ENCODE measurements at places on chromosomes 5 and 9.

GRCh38 chr5:133298447-133298846 lies 246.6 kb downstream of the HSPA4 start:
- no peak for DNase-seq

DNA sequence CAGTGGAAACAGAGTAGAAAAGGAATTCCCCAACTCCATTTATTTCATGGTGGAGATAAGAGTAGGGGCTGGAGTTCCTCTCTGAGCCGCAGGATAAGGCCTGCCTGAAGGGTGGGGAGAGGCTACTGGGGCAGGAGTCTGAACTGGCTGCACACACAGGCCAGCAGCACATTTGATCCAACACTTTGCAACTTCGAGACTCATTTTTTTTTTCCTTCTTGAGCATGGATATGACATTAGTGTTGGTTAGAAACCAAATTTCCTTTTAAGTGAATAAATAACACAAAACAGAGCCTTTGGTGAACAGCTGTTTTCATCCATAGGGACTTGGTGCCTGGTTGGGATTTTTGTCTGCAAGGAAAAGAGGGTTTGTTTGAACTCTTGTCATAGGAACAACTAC lies 76.6 kb downstream of the RALGPS1 start:
- no peak for DNase-seq

GRCh38 chr5:72145348-72145747 lies 38.1 kb downstream of the MAP1B start:
- DNase-seq: no peak

- no peak for DNase-seq
These were observed 163.5 kb upstream of the ADRA1B start for GRCh38 chr5:159752622-159753275.

DNA sequence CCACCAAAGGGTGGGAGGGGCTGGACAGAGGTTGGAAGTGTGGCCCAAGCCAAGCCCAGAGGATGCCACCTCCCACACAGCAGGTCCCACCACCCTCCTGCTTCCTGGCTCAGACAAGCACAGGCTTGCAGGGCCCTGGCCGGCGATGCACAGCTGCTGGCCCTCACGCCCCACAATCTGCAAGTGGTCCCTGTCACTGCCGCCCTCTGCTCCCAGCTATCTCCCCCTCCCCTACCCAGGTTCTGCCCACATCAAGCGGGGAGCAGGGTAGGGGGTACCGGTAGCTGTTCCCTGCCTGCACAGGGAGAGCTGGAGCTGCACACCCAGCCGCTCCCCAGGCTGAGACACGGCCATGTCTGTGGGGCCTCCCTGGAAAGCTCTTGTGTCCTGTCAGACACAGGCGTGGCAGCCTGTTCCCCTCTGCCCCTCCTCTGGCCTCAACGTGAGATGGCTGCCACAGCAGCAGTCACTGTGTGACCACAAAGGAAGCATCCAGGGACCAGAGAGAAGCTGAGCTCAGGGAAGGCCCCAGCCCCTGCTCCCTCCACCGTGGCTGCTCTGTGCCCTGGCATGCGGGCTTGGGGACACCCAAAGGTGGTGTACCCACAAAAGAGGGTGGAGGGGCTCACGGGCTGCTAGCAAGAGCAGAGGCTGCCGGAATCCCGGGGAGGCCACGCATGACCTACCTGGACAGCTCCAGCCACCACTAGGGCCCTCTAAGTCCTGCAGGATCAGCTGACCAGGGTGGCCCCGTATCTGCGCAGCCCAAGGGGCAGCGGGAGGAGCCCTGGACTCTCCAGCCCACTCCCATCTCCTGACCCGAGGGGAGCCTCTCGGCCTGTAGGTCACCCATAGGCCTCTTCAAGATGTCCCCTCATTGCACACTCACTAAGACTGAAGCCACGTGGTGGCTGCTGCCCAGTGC lies 10.9 kb upstream of the ZDHHC11 start:
- DNase-seq: no peak

DNA sequence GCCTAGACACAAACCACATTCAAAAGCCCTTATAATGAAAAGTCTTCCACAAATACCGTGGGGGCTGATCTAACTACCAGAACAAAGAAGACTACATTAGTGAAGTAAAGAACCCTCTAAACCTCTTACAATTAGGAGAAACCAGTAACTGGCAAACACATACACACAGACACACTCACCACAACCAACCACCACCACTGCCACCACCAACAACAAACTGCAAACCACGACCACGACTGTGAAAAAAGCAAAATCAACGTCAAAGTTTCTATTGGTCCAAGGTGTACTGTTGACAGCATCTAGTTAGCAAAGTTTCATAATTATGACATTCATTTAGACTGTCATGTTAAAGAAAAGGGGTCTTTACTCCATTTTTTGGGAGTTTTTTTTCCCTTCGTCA lies 2.7 kb downstream of the CDO1 start:
- DNase-seq: no peak
